ENCODE measurements at places on chromosomes 16 and 17.
A peak's percentile ranks its signal among the peaks of the same experiment; 100 is the strongest.

DNA sequence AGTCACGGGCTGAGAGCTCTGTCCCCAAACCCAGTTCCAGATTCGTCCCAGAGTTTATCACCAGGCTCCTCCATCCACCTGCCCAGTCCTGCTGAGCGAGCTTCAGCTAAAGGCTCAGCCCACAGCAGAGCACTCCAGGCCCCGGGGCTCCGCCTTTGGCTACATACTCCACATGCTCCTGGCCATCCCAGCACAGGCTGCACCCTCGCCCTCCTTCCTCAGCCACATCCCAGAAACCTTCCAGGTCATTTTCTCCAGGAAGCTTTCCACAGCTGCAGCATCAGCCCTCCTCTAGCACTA, 4.7 kb upstream of the CD2BP2 start:
- no peak for DNase-seq

DNA sequence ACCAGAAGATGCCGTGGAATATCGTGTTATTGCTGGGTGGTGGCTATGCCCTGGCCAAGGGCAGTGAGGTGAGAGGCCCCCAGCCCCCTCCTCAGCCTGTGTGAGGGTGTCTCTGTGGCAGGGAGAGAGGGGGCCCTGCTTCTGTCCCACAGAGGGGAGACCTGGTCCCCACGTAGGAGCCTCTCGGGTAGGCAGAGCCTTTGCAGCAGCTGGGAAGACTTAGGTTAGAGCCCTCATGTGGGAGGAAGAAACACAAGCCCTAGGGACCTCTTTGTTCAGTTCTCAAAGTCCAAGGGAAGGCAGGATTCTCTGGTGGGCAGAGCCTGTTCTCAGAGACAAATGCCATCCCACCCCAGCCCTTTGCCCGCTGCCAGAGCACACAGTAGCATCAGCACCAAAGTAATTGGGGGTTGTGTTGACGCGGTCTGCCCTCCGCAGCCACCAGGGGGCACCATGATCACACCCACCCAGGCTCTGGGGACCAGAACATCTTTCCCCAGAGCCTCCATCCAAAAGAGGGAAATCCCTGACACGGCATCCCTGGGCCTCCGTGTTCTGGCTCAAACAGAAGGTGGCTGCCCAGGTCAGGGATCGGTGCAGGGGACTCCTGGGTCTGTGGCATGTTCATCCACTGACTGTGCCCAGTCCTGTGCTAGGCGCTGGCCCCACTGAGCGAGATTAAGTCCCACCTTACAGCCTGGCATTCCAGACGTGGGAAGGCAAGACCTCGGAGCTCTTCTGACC, 11.5 kb upstream of the FOXN1 start:
- peak; percentile 64 for DNase-seq

DNA sequence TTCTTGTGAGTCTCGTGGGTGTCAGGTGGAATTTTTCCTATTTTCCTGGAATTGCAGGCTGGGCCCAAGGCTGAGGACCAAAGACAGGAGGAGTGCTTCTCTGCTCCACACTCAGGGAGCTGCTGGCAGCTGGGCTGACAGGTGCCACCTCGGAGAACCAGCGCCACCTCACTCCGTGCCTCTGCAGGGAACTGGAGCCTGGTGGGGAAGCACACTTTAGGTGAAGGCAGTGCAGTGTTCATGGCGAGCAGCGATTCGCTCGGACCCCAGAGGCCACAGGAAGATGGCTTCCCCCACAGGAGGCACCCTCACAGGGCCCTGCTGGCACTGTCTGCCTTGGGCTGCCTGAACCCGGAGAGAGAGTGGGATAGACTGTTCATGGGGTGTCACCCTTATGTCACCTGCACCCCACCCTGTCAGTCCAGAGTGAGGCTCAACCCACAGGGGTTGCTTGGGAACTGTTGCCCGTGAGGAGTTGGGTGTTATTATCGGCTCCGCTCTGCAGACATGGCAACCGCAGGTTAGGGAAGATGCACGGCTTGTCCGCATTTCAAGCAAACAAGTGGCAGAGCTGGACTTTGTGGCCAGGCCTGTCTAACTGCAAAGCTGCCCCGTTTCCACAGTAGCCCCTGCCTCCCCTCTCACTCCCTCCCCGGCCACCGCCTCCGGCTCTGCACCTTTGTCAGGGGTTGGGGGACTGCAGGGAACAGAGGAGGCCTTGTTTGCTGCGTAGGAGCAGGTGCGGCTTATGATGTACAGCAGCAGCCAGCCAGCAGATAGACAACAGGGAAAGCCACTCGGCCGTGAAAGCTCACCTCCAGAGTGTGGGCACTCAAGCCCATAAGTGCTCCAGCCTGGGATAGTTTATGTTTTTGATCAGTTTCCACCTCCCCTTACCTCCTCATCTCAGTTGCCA, 15.5 kb downstream of the TBC1D24 start:
- DNase-seq, result no peak

DNA sequence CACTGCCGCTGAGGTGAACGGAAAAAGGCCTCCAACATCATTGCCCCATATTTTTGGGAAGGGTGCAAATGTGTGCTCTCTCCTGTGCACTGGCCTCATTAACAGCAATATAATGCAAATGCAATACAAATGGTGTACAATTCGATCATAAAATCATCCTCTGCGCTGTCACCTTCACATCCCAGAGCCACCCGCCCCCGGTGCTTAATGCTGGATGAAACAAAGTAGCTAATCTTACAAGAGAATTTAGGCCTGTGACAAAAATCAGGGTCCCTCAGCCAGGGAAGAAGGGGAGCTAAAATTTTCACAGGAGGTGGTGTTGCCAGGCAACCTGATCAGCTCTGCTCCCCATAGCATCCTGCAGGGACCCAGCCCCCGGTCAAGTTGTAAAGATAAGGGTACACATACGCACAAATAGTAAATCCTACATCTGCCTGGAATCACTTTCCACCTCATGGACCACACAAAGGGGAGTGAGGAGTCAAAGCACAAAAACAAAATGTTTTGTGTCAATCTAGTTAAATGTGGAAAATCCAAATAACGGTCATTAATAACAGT, 3.0 kb downstream of the TBC1D16 start:
- DNase-seq, result no peak

DNA sequence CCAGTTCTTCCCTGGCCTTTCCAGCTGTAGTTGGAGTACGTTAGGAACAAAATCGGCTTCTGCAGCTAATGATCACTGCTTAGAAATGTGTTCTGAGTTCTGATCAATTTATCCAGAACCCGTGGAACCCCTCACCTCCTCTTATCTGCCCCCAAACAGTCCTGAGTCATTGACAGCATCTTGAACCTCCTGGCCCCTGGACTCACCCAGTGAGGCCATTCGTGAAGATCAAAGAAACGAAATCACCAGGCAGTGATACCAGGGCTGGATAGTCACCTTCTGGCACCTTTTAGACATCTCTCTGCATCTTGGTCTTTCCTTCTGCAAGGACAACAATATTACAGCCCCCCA, 17.0 kb upstream of the EXOC7 start:
- no peak for DNase-seq

DNA sequence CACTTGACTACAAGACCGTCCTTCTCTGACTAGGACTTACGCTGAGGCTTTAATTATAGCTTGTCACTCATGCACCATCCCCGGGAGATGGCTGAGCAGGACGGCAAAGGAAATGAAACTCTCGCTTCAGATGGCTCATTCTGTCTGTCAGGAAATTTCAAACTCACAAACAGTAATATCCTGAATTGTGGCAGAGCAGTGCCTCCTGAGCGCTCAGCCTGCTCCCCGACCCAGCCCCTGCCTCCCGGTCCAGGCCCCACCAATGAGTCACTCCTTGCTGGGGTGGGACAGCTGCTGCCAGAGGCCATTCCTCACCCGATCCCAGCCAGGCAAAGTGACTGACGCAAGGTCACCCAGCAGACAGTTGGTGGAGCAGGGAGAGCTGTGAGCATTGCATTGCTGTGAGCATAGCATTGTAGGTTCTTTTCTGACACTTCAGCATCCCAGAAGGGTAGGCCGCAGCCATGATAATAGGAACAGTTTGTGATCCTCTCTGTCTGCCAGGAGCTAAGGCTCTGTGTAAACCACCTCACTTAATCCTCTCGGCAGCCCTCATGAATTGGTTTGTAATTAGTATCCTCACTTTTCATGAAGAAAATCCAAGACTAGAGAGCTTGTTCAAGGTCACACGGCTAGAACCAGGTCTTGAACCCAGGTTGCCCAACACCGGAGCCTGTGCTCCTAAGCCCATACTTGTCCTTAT, 20.9 kb downstream of the CCDC182 start:
- DNase-seq, result no peak

GRCh38 chr17:79887451-79887991, 48.3 kb upstream of the CBX4 start:
- DNase-seq, result no peak

- no peak for DNase-seq
Measured at GRCh38 chr17:55584055-55584685, 72.9 kb upstream of the SMIM36 start.

- DNase-seq, result no peak
Measured at GRCh38 chr16:58393138-58393504, 850 bp downstream of the GINS3 start.

- DNase-seq, result no peak
Measured at GRCh38 chr16:12083631-12084030, 107.1 kb downstream of the SNX29 start.

GRCh38 chr16:68700831-68701230, 36.3 kb upstream of the CDH1 start:
- DNase-seq, result no peak

DNA sequence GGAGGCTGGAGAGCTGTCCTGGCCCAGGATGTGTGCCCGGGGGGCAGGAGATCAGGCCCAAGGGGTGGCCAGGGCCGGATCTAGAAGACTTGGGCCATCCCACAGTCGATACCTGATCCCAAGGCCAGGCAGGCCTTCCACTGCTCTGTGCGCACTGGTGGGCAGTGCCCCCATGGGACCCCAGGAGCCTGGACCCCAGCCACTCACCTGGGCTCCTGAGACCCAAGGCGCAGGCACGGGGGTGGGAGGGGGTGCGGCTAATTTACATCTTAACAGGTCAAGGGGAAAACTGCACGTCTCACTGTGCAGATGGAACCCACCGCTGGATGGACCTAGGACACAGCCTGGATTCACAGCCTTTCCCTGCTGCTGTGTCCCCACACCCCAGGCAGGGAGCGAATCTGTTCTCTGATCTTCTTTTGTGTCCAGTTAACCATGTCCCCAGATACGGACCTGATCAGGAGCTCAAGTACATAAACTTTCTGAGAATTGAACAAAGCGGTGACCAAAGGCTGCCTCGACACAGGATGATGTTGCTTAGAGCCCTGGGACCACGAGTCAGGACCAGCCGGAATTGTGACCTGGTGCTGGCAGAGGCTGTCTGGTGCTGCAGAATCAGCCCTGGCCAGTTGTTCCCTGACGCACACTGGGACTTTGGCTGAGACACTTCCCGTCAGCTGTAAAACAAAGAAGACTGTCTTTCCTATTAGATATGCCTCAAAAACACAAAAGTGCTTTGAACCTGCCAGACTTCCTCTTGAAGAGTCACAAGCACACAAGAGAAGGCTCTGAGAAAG, 60.6 kb downstream of the TNFRSF13B start:
- DNase-seq, result no peak

- no peak for DNase-seq
Measured at GRCh38 chr16:20949660-20950059, 49.1 kb downstream of the LYRM1 start.

- no peak for DNase-seq
Measured at GRCh38 chr17:16939606-16940115, 32.3 kb downstream of the TNFRSF13B start.

DNA sequence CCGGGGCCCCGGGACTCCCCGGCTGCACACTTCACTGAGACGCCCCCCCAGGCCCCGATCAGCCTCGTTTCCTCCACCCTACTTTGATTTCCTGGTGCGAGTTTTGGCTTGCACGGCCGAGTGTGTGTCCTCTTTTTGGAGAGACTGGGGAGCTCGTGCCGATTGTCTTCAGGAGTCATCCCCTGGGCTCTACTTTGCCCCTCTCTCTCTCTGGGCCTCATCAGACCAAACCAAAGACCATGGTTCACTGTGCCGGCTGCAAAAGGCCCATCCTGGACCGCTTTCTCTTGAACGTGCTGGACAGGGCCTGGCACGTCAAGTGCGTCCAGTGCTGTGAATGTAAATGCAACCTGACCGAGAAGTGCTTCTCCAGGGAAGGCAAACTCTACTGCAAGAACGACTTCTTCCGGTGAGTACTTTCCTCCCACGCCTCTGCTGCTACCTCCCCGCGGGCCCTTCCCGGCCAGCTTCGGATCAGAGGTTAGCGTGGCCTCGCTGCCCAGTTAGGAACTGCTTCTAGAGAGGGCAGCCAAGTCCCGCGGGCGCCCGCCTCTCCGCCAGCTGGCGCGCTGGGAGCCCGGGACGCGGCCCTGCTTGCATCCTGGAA, 787 bp downstream of the LHX1 start:
- no peak for DNase-seq

DNA sequence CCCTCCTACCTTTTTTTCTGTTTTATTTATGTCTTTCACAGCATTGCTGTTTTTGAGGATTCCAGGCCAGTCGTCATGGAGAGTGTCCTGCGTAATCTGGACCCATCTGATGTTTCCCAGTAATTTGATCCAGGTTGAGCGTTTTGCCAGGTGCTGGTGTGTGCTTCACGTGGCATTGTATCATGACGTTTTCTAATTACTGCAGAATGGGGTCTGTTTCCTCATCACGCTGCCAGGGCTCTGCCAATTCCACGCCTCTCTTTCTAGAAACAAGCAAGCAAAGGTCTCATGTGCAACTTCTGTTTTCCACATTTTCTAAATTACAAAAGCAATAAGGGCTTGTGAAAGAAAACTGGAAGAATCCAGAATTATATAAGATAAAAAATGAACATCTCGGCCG, 28.3 kb upstream of the BHLHA9 start:
- DNase-seq, result no peak

DNA sequence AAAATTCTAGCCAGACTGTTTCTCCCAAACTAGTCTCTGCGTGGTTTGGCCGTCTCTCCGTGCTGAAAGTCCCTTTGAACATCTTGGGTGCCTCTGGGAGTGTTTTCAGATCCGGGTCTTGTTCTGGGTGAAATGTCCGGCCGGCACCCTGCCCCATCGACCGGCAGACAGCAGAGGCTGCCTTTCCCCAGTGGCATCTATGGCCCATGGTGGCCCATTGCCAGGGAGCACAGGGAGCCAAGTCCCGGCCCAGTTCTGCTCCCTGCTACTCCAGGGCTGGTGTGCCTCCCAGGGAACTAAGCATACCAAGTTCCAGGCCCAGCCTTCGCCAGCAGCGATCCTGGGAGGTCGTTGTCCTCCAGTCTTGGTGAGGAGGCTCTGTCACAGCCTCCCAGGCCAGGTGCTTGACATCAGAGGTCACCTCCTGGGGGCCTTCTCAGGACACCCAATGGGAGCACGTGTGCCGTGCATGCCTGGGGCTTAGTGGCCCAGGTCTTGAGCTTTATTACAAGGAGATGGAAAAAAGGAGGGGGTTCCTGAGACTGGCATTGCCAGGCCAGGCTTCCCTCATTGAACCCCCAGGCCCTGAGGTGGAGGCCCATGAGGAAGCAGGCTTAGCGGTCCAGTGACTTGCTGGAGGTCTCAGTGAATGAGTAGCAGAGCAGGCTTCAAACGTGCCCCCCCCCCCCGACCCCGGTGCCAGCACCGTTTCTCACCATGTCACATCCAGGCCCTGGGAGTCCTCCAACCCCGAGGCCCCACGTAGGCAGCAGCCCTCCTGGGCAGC, 54.0 kb downstream of the PGS1 start:
- no peak for DNase-seq

Data from T1000 (cell line).